CD4-positive, alpha-beta T cell (primary cell): ENCODE measurements at places on chromosomes 13 and 19.

- no peak for DNase-seq
Measured at GRCh38 chr13:80441968-80442367, 101.0 kb upstream of the SPRY2 start.

DNA sequence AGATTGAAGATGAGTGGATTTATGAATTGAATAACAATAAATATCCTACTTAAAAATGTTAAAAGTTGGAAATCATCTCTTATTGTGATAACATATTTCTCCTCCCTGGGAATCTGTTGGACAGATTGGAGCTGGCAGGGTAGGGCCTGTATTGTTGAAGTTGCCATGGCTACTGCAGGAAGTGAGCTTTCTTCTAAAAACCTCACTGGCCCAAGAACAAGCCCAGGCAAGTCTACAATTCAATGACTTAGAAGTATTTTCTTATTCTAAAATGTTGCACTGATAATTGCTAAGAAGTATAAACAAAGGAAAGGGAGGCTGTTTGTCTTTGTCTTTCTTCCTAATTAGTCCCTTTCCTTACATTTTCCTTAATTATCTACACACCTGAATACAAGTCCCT lies 112.1 kb downstream of the DLEU7 start:
- DNase-seq: no peak

- DNase-seq: no peak
Measured at GRCh38 chr13:64283926-64284325, 2868.3 kb upstream of the PCDH20 start.

DNA sequence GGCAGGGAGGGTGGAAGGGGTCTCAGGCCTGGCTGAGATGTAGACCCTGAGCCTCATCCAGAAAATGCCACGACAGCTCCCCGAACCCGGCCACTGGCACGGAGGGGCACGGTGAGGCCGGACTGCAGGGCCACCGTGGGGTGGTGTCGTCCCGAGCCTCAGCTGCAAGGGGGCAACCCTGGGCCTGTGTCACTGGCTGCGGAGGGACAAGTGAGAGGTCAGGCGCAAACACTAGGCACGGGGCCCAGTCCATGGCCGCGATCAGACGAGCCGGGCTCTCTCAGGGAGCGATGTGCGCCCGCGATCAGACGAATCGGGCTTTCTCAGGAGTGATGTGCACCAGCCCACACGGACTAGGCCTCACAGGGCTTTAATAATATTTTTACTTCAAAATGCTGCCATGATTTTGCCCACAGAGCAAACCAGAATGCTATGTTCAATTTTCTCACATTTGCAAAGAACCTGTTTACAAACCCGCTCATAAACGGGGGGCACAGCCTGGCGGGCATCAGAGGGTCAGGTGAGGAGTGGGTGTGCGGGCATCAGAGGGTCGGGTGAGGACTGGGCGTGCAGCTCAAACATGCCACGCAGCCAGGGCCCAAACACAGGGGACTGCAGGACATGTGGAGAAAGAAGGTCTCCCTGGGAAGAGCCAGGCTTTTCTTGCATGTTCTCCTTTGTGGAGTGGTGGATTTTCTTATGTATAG lies 42.6 kb upstream of the C13orf46 start:
- no peak for DNase-seq

GRCh38 chr13:51950722-51951121 lies 60.5 kb downstream of the ATP7B start:
- DNase-seq: peak; percentile 45

DNA sequence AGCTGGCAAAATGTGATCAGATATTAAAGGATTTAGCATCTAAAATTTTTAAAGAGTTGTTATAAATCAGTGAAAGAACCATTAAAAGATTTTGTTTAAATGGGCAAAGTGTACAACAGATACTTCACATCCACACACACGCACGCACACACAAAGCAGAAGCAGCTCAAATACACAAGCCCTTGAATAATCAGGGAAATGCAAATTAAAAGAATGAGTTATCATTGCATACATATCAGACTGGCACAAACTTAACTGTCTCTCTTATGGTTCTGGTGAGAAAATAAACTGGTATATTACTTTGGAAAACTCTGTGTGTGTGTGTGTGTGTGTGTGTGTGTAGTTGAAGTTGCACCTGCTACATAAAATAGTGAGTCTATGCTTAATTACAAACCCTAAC lies 59.3 kb downstream of the CRYL1 start:
- DNase-seq: no peak

DNA sequence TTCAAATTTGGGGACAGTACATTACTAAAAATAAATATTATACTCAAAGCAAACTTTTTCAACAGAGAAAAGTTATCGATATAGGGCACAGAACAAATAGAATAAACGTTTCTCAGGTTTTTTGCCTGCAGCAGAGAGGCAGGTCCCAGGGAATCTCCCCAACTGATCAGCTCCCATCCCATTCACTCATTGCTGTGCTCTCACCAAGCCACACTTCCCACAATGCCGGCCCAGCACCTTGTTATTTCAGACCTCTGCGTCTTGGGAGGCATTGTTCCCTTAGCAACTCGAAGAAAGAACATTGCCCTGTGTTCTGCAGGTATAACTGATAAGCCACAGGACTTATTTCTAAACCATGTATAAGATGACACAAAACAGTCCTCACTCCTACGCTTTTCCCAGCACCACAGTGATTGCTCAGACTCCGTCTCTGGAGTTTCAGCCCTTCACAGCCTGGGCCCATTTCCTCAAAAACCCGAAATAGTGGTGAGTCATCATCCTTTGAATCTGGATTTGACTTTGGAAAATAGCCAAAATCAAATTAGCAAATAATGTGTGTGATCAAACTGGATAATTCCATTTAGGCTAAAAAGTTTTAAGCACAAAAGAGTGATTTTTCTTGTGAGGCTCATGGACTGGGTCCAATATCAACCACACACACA lies 100.4 kb downstream of the DCLK1 start:
- DNase-seq: no peak

DNA sequence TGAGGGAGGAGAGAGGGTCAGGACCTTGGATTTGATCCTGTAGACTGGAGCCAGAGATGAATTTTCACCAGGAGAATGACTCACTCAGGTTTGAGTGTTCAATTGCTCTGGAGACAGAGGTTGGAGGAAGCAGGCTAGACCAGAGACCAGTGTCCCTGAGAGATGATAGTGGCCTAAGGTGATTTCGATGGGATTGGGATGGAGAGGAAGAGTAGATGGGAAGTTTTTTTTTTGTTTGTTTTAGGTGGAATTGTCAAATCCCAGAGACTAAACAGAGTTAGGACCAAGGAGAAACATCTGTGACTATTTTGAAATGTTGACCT lies 2.3 kb downstream of the CEBPG start:
- no peak for DNase-seq

- no peak for DNase-seq
Measured at GRCh38 chr13:99941086-99941485, 30.5 kb downstream of the ZIC5 start.

GRCh38 chr13:29483211-29483610 lies 112.3 kb downstream of the SLC7A1 start:
- DNase-seq: no peak

DNA sequence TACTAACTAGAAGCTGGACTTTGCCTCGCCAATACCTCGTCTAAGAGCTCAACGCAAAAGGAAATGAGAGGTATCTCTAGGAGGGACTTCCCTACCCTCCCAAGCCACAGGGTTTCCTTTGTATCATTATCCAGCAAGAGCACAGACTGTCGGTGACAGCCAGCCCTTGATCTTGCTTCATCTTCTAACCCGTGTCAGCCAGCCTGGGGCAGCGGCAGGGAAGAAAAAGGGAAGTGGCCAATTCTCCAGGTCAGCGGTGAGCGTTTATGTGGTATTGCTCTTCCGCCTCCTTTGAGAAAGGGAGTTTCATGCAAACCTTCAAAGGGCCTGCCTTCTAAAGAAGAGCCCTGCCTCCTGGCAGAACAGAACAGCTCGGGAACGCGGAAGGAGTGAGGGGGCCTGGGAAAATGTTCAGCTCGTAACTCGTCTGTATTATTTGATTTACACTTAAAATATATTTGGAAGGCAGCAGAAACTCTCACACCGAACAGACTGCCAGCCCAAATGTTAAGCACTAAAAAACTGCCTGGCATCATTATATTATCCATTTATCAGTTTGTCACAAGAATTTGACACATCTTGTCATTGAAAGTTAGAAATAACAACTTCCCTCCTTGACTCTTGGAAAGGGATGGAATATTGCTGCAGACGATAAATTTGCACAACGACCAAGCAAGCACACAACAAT lies 41.8 kb downstream of the EFNB2 start:
- no peak for DNase-seq

- peak; percentile 80 for DNase-seq
Measured at GRCh38 chr19:1470305-1471009, 8.6 kb downstream of the C19orf25 start.

GRCh38 chr19:16368385-16369305 lies 44.0 kb downstream of the KLF2 start:
- peak; percentile 90 for DNase-seq

DNA sequence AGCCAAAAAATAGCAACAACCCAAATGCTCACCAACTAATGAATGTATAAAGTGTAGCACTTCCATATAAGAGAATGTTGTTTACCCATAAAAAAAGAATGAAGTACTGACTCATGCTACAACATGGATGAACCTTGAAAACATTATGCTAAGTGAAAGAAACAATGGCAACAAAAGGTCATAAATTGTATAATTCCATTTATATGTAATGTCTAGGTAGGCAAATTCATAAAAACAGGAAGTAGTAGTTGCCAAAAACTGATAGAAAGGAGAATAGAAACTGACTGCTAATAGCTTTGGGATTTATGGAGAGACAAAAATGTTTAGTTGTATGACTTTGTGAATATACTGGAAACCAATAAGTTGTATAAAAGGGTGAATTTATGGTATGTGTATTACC lies 21.6 kb downstream of the MYCBP2 start:
- no peak for DNase-seq

DNA sequence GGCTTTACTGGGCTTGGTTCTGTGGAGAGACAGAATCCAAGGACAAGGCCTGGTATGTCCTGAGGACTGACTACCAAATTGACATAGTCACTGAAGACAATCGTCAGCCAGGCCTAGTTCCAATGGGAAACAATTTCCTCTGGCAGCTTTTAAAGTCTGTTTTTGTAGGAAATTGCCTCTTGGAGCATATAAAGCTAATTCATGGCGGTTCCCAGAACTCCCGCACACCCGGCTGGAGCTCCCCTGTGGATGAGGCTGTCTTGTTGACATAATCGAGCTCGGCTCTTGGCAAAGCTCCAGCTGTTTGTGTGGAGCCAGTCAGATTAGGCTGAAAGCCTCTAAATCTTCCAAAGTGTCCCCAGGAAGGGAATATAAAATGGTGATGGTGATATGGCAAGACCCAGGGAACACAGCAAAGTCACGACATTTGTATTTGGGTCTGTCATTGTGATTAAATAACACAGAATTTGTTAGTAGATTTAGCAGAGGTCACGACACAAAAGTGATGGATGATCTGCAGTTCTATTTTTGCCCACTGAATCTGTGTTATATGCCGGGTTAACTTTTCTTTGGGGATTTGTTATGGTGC lies 395.0 kb downstream of the PCDH9 start:
- no peak for DNase-seq

GRCh38 chr13:47306991-47307390 lies 410.1 kb upstream of the HTR2A start:
- DNase-seq: no peak
